Fibroblast of upper back skin (primary cell): ENCODE measurements at places on chromosomes 3 and 15.

DNA sequence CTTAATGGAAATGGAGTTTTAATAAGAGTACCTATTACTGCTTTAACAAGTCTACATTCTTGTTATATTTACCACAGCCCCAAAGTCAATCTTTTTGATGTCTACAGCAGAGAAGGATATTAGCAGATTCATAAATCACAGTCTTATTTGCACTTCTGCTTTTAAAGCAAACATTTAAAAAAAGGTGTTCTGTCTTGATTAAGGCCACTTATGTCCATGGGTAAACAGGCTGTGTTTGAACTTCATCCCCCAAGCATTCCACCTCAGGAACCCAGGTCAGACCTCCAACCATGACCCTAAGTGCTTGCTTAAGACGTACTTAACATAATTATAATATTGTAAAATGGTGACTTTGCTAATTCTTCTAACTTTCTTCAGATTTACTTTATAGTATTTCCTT lies 113.4 kb downstream of the CMSS1 start:
- no peak for DNase-seq

GRCh38 chr3:138148503-138148902 lies 16.3 kb upstream of the A4GNT start:
- DNase-seq: no peak

- no peak for DNase-seq
Measured at GRCh38 chr3:71140477-71140876, 443.1 kb downstream of the FOXP1 start.

GRCh38 chr3:178686826-178687225 lies 150.6 kb downstream of the KCNMB2 start:
- no peak for DNase-seq
